GM12878 (cell line): ENCODE measurements at places on chromosomes 7 and 10. TPM values are rescaled to one million over a fixed set of nuclear protein-coding genes. Genes with fewer than 3 reads are reported as not detected.

The ASNS gene
- 64.5 and 64.6 TPM in 2 replicates for total RNA-seq

GRCh38 chr7:5207131-5207530, 17.1 kb downstream of the WIPI2 start:
- no peak overlapping the region; the same call in 1 of the 2 replicates for H3K27ac ChIP-seq
- no peaks in the 10 kb centered on the region for H3K4me1 ChIP-seq
- H3K4me3 ChIP-seq: no peak overlapping the region
- no peaks in the 10 kb centered on the region for H3K27me3 ChIP-seq
- no peak for DNase-seq
- peaks cover 14% of the 10 kb centered on the region for H3K36me3 ChIP-seq

- H3K27me3 ChIP-seq: no peaks in the 10 kb centered on the region
- H3K27ac ChIP-seq: no peak overlapping the region
- H3K36me3 ChIP-seq: peaks cover 11% of the 10 kb centered on the region
Measured at GRCh38 chr10:73215749-73216148, 31.3 kb downstream of the DNAJC9 start.

- no peak for DNase-seq
- H3K36me3 ChIP-seq: no peaks in the 10 kb centered on the region
Measured at GRCh38 chr10:70940834-70941568, 52.6 kb upstream of the PCBD1 start.

The AQP1 gene
- 0.64 and 0.72 TPM in 2 replicates for total RNA-seq

DNA sequence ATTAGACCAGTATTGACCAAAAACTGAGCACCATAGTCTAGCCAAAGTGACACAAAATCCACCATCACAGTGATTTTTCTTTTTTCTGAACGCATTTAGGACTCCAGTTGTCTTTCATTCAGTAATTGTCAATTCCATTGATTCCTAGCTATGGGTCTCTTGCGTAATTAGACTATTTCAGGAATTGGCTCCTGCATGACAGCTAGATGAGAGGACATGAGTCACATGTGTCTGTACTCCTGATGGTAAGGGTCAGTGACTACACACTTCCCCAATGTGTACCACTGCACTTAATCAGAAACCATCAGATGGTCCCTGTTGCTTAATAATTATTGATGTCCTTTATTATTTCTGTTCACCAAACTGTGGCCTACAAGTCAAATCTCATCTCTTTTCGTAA, 469.5 kb downstream of the POM121L12 start:
- no peaks in the 10 kb centered on the region for H3K27me3 ChIP-seq
- no peak for DNase-seq
- H3K4me3 ChIP-seq: no peak overlapping the region

- no peaks in the 10 kb centered on the region for H3K27me3 ChIP-seq
- no peak overlapping the region for H3K27ac ChIP-seq
- no peak for DNase-seq
- H3K36me3 ChIP-seq: peaks cover 8% of the 10 kb centered on the region
- no peak overlapping the region for H3K4me3 ChIP-seq
Measured at GRCh38 chr10:73788864-73789658, 3.7 kb downstream of the ZSWIM8 start.

- no peak for DNase-seq
- no peak overlapping the region for H3K27ac ChIP-seq
- H3K4me1 ChIP-seq: no peaks in the 10 kb centered on the region
Measured at GRCh38 chr10:28774051-28774995, 97.0 kb downstream of the BAMBI start.

- peaks cover 56% of the 10 kb centered on the region for H3K4me1 ChIP-seq
- H3K27me3 ChIP-seq: no peaks in the 10 kb centered on the region
- no peak for DNase-seq
- H3K4me3 ChIP-seq: no peak overlapping the region
- no peaks in the 10 kb centered on the region for H3K36me3 ChIP-seq
Measured at GRCh38 chr7:66630531-66630930, 1.9 kb downstream of the KCTD7 start.

GRCh38 chr7:8151161-8151725, 110.7 kb downstream of the ICA1 start:
- H3K27ac ChIP-seq: no peak overlapping the region
- no peaks in the 10 kb centered on the region for H3K27me3 ChIP-seq
- no peak for DNase-seq
- H3K36me3 ChIP-seq: no peaks in the 10 kb centered on the region

DNA sequence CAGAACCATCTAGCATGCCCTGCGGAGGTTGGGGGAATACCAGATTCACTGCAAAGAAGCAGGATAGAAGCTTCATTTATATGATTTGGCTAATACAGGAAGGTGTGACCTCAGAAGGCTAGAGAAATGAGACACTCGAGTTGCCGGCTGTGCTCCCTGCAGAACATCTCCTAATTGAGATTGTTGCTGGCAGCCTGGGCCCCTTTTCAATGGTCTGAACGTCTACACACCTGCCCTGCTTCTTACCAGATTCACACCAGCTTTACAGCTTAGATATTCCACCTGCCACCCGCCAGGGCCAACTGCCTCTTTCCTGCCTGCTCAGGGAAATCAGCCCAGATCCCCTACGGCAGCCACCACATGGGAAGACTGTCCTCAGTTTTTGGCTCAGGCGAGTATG, 475.3 kb upstream of the AUTS2 start:
- H3K4me1 ChIP-seq: no peaks in the 10 kb centered on the region
- H3K36me3 ChIP-seq: no peaks in the 10 kb centered on the region
- H3K4me3 ChIP-seq: no peak overlapping the region
- no peak overlapping the region for H3K27ac ChIP-seq

GRCh38 chr10:12595936-12596576, 246.7 kb downstream of the CAMK1D start:
- DNase-seq: no peak
- no peak overlapping the region for H3K27ac ChIP-seq
- H3K27me3 ChIP-seq: no peaks in the 10 kb centered on the region
- no peaks in the 10 kb centered on the region for H3K4me1 ChIP-seq

The TUBGCP2 gene
- 46.5 and 47.1 TPM in 2 replicates for total RNA-seq

The SP4 gene
- total RNA-seq: 19.2 and 19.9 TPM in 2 replicates

The CLRN3 gene
- total RNA-seq: not detected in 2 replicates

DNA sequence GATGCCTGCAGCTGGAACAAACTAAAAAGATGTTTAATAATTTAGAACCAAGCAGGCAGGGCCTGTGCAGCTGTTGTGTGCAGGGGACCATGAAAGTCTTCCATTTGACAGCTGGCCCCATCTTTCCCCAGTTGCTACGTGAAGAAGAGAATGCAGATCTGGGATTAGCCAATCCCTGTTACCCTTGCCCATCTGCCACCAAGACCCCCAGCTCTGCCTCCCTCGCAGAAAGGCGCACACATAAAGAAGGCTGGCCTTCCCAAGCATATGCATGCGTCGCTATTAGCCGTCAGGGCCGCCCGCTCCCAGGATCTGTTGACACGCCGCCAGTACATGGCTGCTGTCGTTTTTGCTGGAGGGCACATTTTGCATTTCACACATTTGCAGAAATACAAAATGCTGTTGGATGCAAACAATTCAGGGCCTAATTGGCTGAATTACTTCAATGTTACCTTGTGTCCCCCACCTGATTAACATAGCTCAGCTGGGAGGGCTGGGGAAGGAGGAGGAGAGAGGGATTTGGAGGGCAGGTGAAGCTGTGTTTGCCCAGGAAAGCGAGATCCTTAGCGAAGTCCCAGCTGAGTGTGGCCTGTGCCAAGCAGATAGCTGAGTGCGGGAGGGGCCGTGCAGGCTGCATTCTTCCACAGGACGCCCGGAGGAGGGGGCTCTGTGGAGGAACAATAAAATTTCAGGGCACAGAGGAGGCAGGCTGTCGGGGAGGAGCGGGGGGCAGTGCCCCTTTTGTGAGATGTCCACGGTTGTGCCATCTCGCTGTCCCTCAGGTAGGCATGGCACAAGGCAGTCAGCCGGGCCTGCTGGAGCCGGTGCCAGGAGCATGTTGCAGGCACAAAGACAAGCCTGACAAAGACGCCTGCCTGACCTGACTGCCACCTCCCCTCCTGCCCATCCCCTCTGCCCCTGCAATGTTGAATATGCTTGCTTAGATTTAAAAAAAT, 443.0 kb upstream of the MKI67 start:
- no peak overlapping the region for H3K4me3 ChIP-seq
- H3K36me3 ChIP-seq: no peaks in the 10 kb centered on the region
- H3K27me3 ChIP-seq: peaks cover 2% of the 10 kb centered on the region; the same call in 1 of the 2 replicates
- H3K4me1 ChIP-seq: no peaks in the 10 kb centered on the region
- H3K27ac ChIP-seq: no peak overlapping the region

- no peak overlapping the region for H3K27ac ChIP-seq
- DNase-seq: no peak
- peaks cover 16% of the 10 kb centered on the region for H3K4me1 ChIP-seq
- H3K4me3 ChIP-seq: no peak overlapping the region
- H3K27me3 ChIP-seq: no peaks in the 10 kb centered on the region
- no peaks in the 10 kb centered on the region; the same call in 1 of the 2 replicates for H3K36me3 ChIP-seq
Measured at GRCh38 chr10:8071006-8071405, 16.5 kb downstream of the GATA3 start.
